Right lung (tissue), 10 donors: ENCODE measurements at places on chromosomes 12 and 14. TPM values are rescaled to one million over a fixed set of nuclear protein-coding genes. Genes with fewer than 3 reads are reported as not detected.
A peak's percentile ranks its signal among the peaks of the same experiment; 100 is the strongest.

Gene MORN3
- 0.70 TPM for polyA plus RNA-seq

Gene CIROP
- not detected for polyA plus RNA-seq

Gene KLHL28
- 20.1 TPM for polyA plus RNA-seq

Gene CCDC177
- not detected for polyA plus RNA-seq

Gene DEGS2
- polyA plus RNA-seq = 3.5 TPM

Gene IGF1
- polyA plus RNA-seq = 16.5 TPM

Gene SLC25A47
- polyA plus RNA-seq = not detected

Gene WNT1
- polyA plus RNA-seq = not detected

Gene LRRIQ1
- 11.8 TPM for polyA plus RNA-seq

- no peak for DNase-seq
Measured at GRCh38 chr12:124213666-124214347, 81.1 kb upstream of the RFLNA start.

- DNase-seq = no peak
Measured at GRCh38 chr12:128654468-128654867, 169.3 kb downstream of the SLC15A4 start.

GRCh38 chr14:96256407-96256806 is 397 bp downstream of the BDKRB1 start:
- DNase-seq = no peak

DNA sequence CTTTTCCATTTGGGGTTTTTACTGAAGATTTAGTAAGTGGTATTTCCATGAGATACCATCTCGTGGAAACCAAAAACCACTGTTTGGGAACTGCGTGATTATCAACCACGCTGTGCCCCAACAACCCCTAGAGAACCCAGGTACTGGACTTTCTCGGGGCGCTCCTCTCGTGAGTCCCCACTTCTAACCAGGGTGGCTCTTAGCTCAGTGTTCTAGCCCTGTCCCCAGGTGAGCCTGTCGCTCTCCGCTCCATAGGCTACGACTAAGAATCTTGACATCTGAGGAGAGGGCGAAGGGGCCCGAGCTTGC is 686 bp downstream of the MCRS1 start:
- DNase-seq = no peak

GRCh38 chr12:110252716-110253115 is 28.3 kb upstream of the ATP2A2 start:
- DNase-seq = no peak

DNA sequence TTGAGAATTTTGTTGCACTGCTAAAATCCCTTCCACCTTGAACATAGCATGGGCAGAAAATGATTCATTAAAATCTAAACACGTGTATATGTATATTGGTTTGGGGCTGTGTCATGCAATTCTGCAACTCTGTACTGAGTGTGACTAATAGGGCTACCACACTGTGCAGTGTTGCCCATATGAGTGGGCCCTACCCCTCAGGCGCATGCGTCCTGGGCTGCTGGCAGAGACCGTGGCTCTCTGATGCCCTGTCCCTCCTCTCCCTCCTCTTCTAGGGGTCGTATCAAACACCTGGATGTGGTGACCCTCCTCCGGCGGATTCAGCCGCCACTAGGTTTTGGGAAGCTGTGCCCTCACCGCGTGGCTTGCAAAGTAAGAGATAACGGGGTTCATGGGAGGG is 128.4 kb upstream of the FKBP4 start:
- DNase-seq = no peak

DNA sequence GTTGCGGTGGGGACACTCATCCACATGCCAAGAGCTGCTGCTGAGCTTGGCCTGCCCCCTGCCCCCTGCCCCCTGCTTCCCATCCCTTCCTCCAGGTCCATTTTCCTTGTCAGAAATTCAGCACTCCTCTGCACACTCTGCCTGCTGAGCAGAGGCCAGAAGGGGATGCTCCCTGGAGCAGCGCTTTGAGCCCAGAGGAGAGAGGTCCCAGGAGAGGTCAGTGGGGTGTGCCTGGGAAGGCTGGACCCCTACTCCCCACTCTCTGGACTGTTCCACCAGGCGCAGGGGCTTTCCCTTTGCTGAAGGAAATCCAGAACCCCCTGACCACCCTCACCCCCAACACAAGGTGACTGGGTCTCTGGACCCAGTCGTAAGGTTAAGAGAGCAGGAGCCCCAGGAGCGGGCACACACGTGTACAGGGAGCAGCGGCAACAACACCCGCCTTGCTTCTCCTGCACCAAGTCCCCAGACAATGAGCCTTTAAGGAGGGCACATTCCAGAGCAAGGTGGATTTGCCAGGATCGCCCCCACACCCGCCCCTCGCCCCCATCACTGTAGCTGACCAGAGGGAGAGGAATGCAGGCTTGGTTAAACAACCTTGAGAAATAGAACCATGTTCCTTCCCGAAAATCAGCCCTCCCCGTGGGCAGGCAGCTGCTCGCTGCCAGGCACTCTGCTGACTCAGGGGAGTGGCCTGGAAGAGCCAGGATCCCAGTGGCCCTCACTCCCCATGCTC is 30.7 kb downstream of the ISCA2 start:
- no peak for DNase-seq

- DNase-seq = no peak
Measured at GRCh38 chr12:108386709-108387360, 47.7 kb upstream of the CMKLR1 start.

DNA sequence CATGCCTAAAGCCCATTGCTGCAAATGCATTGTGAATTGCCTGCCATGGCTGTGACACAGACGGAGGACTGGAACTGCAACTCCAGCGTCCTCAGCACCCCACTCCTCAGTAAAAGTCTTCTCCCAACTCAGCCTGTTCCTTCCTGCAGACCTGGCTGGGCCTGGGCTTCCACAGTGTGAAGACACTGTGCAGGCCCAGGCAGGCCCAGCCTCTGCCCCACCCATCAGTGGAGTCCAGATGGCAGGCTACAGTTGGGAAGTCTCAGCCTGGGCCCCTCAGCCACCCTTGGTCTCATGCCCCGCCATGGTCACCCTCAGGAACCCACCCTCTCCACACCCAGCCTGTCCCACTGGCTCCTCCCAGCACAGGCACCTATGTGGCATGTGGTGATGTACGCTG is 22.0 kb downstream of the VSX2 start:
- no peak for DNase-seq

DNA sequence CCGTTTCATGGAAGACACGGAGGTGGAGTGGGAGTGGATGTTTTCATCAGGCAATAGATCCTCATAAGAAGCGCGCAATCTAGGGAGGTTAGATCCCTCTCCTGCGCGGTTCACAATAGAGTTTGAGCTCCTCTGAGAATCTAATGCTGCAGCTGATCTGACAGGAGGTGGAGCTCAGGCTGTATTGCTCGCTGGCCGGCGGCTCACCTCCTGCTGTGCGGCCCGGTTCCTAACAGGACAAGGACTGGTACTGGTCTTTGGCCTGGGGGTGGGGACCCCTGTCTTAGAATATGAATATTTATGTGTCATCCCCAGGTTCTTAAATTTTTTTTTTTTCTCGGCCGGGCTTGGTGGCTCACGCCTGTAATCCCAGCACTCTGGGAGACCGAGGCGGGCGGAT is 36.7 kb downstream of the PRICKLE1 start:
- no peak for DNase-seq

DNA sequence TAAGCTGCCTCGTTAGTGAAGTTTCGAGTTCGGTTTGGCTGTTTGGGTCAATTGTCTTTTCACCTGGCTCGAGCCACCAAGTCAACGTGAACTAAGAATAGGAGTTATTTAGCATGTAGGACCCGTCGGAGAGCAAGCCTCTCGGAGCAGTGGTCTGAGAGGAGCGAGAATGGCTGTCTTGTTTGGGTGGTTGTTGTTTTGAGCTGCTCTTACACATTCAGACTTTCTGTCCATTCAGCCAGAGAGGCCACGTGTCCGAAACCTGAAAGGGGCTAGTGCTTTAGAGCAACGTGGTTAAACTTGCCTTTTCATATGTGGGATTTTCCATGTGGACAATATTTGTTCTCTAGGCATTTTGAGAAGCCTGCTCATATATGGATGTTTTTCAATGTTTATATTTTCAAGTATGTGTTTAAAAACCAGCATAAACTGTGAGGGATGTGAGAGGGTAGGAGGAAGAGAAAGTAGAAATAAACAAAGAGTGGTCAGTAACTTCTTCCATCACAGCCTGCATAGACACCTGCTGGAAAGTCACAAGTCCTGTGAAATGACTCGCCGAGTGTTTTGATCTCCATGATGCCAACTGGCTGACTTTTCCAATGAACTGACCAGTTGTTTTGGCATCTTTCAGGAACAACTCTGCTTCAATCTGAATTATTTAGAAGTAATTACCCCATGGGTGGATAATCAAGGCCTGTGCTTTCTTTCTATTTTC is 221.0 kb downstream of the ASCL1 start:
- DNase-seq = no peak

GRCh38 chr14:61178226-61179060 is 102.7 kb downstream of the TMEM30B start:
- no peak for DNase-seq

DNA sequence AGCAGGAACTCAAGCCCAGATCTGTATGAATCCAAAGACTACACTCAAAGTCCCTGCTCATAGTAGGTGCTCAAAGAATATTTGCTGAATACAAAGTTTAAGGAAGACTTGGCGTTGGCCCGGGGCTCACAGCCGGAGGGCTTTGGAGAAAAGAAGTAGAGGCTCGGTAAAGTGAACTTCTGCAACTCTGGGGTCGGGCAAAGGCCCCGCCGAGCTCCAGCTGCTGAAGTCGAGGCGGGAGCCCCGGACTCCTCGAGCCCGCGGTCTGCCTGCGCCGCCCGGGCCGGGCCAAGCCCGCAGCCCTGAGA is 335 bp downstream of the GCN1 start:
- no peak for DNase-seq

GRCh38 chr12:18797604-18798003 is 59.7 kb downstream of the CAPZA3 start:
- DNase-seq = no peak

- DNase-seq = no peak
Measured at GRCh38 chr14:75339059-75339458, 60.4 kb downstream of the FOS start.

DNA sequence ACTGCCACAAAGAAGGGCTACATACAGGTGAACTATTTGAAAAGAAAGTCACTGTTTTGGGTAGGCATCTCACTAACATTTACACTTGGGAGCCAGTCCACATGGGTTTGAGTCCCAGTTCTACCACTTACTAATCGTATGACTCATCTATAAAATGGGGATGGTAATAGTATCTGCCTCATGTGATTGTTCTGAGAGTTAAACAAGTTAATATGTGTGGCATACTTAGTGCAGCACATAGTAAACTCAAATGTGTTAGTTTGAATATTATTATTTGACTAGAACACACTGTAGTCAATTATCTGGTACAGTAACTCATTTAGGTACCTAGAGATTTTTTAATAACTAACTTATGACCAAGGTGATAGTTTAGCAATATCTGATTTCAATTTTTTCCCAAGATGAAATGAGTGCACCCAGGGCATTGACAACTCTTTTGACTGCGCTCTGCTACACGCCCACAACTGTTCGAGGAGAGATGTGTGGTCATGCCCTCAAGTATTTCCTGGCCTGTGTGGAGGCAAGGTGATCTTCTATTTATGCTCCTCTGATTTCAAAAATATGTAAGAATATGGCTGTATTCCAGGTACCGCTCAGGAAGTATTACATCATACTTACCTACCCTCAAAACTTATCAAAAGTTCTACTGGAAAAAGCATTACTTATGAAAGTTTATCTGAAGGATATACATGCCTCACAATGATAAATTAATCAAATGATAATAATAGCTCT is 210.6 kb upstream of the EGLN3 start:
- DNase-seq = no peak

- no peak for DNase-seq
Measured at GRCh38 chr12:27506645-27507189, 17.3 kb upstream of the PPFIBP1 start.

DNA sequence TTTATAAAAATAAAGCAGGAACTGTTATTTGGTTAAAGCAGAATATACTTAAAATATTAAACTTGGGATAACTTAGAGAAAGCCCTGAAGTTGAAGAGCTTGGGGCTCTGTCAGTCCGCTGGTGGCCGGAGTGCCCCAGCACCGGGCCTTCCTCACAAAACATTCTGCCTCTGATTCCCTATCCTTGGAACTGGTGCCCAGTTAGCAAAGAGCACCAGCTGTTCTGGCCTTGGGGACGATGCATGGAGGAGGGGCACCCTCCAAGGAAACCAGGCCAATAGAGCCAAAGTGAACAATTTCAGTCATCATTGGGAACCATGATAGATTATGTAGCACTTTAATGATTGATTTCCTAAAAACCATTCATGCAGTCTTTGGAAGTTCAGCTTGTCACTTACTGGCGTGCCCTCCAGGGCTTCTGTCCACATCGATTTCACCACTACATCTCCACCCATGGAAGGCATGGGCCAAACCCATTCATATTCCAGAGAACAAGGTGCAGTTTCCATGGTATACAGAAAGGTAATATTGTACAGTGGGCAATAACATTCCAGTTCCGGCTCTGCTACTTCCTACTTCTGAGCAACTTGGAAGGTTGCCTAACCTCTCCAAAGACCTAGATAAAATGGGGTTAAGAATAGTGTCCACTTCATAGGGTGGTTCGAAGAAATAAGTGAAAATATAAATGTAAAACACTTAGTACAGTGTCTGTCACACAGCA is 145.9 kb downstream of the ETV6 start:
- DNase-seq = no peak

- no peak for DNase-seq
Measured at GRCh38 chr12:112543751-112544150, 125.0 kb downstream of the PTPN11 start.

- DNase-seq = no peak
Measured at GRCh38 chr14:98951031-98951430, 321.0 kb downstream of the BCL11B start.

DNA sequence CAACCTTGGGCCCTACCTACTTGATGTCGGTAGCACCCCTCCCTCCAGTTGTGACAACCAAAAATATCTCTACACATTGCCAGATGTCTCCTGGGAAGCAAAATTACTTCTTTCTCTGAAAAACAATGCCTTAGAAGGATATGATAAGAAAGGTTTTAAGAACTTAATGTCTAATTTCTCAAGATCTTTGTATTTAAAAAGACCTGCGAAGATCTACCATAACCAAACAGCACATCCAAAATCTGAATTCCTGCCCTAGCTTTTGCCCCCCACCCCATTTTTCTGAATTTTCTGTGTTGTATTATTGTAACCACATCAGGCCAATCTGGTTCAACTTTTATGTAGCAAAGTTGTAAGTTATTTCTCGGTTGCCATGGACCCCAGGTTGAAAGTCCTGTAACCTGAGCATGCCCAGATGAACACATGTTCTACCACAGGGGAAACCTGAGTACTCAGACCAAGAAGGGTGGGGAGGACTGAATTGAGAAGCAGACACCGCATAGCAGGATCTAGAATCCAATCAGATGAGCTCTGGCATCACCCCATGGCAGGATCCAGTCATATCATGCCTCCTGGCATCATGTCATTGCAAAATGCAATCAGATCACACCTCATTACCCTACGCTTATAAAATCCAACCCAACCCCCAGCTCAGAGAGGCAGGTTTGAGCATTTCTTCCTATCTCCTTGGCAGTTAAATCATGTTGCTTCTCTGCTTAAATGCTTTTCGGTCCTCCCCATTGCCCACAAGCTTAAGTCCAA is 8.7 kb downstream of the TMEM253 start:
- DNase-seq = no peak

- DNase-seq = no peak
Measured at GRCh38 chr14:58907803-58908202, 270.0 kb downstream of the DACT1 start.

GRCh38 chr12:109154451-109155438 is 38.4 kb downstream of the ACACB start:
- peak; percentile 78 for DNase-seq

- no peak for DNase-seq
Measured at GRCh38 chr14:97713023-97713422, 915.8 kb downstream of the VRK1 start.

- no peak for DNase-seq
Measured at GRCh38 chr14:61563880-61564617, 131.3 kb upstream of the HIF1A start.
